ENCODE measurements at places on chromosomes 5 and 9. TPM values are rescaled to one million over a fixed set of nuclear protein-coding genes. Genes with fewer than 3 reads are reported as not detected.
A peak's percentile ranks its signal among the peaks of the same experiment; 100 is the strongest.

Gene NMUR2
- not detected for total RNA-seq

- DNase-seq, result no peak
Measured at GRCh38 chr5:107263387-107264018, 407.2 kb downstream of the EFNA5 start.

DNA sequence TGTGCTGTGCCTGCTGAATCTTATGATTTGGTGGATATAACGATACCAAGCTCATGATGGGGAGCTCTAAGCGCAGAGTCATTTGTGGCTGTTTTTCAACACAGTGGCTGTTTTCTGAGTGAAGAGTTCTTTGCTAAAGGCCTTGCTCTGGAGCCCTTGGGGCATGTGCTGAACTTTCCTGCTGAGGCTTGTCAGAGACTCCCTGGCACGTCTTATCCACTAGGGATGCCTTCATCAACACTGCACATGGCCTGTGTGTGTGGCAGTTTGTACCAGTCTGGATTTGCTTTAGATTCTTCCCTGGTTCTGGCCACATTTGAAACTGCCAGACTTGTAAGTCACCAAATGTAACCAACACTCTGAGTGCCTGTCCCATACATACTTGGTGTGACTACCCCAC lies 188.2 kb downstream of the DMRT2 start:
- no peak for DNase-seq

Gene MSH3
- total RNA-seq, result 32.6 TPM

DNA sequence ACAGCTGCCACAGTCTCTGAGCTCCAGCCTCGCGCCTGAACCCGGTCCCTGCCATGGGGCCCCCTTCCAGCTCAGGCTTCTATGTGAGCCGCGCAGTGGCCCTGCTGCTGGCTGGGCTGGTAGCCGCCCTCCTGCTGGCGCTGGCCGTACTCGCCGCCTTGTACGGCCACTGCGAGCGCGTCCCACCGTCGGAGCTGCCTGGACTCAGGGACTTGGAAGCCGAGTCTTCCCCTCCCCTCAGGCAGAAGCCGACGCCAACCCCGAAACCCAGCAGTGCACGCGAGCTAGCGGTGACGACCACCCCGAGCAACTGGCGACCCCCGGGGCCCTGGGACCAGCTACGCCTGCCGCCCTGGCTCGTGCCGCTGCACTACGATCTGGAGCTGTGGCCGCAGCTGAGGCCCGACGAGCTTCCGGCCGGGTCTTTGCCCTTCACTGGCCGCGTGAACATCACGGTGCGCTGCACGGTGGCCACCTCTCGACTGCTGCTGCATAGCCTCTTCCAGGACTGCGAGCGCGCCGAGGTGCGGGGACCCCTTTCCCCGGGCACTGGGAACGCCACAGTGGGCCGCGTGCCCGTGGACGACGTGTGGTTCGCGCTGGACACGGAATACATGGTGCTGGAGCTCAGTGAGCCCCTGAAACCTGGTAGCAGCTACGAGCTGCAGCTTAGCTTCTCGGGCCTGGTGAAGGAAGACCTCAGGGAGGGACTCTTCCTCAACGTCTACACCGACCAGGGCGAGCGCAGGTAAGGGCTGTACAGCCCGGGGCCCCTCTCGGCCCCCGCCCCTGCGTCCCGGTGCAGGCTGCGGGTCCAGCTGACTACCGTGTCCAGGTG lies 509 bp downstream of the LVRN start:
- DNase-seq, result no peak

DNA sequence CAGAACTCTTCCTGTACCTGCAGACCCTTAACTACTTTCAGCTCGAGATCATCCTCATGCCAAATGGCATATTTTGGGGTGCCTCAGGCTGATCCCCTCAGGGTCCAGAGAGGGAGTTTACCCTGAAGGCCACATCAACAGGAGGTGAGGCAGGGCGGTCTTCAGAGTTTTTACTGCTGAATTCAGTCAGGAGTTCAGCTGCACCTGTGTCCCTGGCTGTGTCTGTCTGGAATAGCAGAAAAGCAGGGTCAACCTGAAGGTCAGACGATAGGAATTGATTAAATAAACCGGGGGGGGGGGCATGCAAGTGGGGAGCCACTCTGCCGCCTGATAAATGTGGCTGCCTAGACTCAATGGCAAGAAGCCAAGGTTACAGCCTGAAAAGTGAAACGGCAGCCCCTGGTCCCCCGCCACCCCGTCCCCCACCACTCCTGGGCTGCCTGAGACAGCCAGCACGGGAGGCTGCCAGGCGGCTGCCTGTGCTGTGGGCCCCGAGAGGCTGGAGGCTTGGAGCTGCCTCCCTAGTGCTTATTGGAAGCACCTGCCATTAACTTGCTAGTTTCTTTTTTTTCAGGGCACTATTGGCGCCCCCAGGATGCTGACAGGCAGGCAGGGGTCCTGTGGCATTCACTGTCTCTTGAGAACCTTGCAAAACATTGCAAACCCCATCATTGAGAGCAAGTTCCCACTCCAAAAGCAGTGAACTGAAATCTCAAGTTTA lies 182.7 kb upstream of the PPP1R26 start:
- DNase-seq, result no peak

- DNase-seq, result no peak
Measured at GRCh38 chr5:41822036-41822435, 48.2 kb downstream of the OXCT1 start.

- DNase-seq, result peak; percentile 26
Measured at GRCh38 chr5:158382473-158382872, 523.5 kb upstream of the CLINT1 start.

DNA sequence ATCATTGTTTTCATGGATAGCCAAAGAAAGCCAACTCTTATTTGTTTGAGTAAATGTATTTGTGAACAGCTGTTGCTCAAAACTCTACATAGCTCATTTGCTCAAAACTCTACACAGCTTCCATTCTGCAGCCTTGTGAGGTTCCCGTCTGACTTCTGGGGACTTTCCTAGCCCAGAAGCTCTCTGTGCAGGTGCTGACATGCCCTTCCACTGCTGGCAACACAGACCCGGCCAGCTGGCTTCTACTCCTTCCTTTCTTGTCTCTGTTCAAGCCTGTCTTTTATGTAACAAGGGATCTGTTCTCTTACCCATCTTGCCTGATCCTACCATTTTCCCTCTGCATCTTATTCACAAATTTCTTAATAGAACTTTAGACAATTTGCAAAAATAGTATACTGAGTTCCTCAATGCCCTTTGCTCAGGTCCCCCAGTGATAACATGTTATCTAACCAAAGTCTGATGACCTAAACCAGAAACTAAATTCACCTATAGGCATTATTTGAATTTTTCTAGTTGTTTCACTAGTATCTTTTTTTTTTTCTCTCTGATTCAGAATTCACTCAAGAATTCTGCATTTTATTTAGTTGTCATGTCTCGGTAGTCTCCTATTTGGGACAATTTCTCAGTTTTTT lies 556.5 kb upstream of the SEMA6A start:
- no peak for DNase-seq

DNA sequence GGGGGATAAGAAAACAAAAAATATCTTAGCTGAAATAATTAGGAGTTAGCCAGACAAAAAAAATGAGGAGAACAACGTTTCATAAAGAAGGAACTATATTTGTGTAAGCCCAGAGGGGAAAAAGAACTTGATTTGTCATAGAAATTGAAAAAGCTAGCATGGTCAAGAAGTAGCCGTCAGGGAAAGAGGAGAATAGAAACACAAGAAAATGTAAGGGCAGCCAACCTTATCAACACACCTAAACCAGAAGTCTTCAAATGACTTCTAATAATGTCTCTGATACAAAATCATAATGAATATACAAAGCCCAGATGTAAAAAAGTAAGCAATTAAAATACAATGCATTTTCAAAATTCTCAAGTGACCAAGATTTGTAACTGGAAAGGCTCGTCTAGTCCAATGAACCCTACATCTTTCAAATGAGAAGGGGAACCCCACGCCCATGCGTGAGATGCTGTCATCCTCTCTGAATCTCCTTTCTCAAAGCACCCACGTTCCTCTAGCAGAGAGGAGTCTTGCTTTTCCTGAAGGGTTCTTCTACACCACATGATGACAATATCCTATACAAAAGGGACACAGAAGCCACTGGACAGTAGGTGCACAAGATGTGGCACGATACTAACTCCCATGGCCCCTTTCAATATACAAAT lies 103.7 kb downstream of the ARL15 start:
- no peak for DNase-seq

DNA sequence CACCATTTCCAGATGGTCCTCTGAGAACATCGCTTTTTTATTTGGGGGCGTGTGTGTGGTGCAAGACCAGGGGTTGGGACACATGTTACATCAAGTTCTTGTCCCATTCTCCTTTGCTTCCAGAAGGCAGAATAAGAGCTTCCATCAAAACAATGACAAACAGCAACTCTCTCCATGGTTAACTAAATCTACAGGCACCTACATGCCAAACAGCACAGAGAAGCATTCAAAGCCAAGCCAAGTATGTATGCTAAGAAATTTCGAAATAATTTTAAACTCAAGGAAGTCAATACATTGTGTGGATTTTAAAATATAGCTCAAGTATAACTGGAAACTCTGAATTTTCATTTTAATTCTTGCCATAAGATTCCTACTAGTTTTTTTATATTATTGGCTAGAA lies 105.6 kb downstream of the SEC61B start:
- no peak for DNase-seq

DNA sequence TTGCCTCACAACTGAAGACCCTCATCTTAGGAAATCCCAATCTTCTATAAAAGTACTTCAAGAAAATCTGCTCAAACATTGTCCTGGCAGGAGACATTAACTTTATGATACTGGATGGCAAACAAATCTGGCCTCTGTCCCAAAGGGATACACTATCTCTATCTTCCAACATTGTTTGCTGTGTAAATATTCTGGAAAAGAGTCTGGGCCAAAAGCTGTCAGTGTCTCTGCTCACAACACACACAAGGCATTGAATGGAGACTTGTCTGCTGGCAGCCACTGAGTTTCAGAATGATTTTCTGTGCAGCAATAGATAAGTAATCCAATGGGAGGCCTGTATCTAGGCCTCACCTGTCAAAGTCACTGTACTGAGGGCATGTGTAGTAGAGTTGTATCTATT lies 471.1 kb downstream of the DMAC1 start:
- DNase-seq, result no peak

Gene CAVIN4
- total RNA-seq, result 14.7 TPM

GRCh38 chr5:130795037-130795436 lies 370.0 kb downstream of the HINT1 start:
- DNase-seq, result no peak

- no peak for DNase-seq
Measured at GRCh38 chr5:4204276-4205141, 608.9 kb downstream of the IRX1 start.

DNA sequence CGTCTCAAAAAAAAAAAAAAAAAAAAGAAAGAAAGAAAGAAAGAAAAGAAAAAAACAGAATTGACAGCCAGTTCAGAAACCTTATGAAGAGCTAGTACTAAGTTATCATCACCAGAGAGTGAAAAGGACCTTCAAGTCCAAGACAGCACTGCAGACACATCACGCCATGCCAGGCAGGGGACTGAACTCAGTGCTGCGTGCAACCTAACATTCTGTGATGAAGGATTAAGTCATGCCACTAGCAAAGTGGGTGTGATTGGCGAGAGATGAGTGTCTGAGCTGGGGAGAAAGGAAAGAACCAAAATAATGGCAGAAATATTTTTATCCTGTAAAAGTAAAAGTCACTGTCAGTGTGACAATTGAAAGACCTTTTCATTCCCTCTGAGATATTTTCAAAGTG lies 54.7 kb downstream of the MAP1B start:
- DNase-seq, result no peak

DNA sequence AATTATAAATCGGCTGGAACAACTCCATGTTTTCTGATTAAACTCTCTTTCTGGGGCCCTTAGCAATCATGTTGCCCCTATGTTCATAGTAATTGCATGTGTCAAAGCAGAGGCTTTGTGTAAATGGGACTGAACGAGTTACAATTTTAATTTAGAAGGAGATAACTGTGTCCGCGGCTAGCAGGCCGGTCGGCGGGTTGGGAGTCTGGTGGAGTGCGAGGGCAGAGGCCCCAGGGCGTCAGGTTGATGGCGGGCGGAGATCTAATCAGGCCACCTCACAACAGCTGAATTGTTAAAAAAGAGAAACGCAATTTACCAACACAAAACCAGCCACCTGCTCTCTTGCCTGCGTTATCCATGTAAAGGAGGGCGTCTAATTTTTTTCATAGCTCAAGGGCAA lies 134.9 kb upstream of the LPCAT1 start:
- no peak for DNase-seq

Gene PDE6A
- total RNA-seq, result not detected

- DNase-seq, result no peak
Measured at GRCh38 chr9:110192531-110193261, 15.3 kb downstream of the C9orf152 start.

Gene TMEM215
- 0.82 TPM for total RNA-seq

DNA sequence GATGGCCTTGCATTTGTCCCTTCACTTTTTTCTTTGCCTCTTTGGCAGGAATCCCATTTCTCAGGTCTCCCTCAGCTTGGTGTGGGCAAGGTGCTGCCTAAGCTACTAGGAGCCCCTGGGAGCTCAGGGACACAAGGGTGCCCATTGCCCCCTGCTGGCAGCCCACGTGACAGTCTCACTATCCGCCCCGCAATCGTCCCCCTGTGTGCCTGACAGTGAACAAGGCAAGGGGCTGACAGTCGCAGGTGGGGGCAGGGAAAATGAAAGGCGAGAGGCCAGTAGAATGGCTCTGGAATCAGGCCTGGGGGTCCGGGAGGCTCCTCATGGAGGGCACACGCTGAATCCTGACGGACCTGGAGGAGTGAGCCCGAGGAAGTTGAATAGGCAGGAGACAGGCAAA lies 2.0 kb upstream of the PCDH12 start:
- no peak for DNase-seq

Gene GOLM1
- 88.9 TPM for total RNA-seq

Data from frontal cortex (tissue), 4 donors.